GM04503 (cell line): ENCODE measurements at places on chromosomes 4 and X.

GRCh38 chrX:16771483-16772398 lies 14.5 kb upstream of the TXLNG start:
- DNase-seq = no peak

- no peak for DNase-seq
Observed at GRCh38 chrX:20063716-20064351, 52.9 kb downstream of the MAP7D2 start.

GRCh38 chr4:110533940-110534339 lies 58.0 kb downstream of the ENPEP start:
- DNase-seq = peak; percentile 93

DNA sequence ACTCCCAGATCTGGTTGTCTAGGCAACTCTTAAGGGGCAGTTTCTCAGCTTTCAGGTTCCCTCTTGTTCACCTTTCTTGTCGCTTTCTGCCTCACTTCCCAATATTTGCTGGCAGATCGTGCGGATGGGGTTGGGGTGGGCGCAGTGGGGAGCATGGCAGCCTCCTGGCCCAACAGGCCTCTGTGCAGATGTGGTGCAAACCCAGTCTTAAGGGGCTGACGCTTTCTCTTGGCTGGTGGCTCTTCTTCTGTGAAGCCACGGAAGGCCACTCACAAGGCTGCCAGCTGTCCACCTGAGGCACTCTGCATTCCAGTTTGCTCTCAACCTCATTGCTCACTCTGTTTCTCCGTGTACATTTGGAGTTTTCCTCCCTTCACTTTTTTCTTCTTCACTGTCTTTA lies 61.7 kb downstream of the NBDY start:
- DNase-seq = no peak

GRCh38 chrX:104187931-104188330 lies 21.7 kb downstream of the FAM199X start:
- no peak for DNase-seq

- DNase-seq = no peak
Observed at GRCh38 chr4:139761461-139761860, 95.8 kb downstream of the MGST2 start.

GRCh38 chr4:21226637-21227538 lies 526.6 kb downstream of the PACRGL start:
- DNase-seq = no peak
